ENCODE measurements at places on chromosomes 3 and 15.

GRCh38 chr3:179000144-179000543, 71.5 kb downstream of the ZMAT3 start:
- no peak for DNase-seq

- no peak for DNase-seq
Observed at GRCh38 chr3:159455741-159456181, 532.9 kb upstream of the IL12A start.

DNA sequence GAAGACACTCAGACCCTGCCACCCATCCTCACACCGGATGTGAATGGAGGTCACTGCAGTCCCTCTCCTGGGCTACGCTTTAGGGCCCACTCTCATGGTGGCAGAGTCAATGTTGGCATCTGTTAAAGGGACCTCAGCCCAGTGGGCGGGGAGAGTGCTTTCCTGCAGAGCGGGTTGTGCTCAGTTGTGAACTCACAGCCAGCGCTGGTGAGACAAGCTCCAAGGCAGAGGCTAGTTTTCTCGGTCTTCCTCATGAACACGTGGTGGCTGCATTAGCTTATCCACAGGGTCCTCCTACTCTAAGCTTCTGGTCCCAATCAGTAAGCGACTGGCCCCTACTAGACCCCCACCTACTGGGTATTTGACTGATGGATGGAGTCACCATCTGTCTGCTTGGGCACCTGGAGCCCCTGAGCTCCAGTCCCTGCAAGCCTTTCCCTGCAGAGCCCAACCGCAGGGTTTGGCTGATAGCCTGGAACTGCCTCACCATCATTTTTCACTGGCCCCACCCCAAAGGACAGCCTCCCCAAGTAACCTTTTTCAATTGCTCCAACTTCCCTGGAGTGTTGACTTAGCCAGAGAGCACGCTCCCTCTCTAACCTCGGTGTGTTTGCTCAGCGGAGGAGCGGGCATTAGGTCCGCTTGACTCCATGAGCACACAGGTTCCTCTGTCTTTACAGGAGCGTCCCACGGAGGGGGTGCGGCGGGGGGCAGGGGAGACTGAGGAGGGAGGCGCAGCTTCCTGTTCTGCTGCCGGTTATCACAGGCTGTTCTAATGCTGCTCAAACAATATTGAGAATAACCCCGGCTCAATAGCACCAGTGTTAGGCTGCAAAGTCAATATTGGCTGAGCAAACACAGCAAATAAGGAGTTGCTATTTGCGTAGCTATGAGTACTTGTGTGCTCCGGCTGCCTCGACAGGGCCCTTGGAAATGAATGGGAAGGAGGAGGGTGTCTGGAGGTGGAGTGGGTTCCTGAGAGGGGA, 141.7 kb downstream of the RPLP1 start:
- no peak for DNase-seq

- DNase-seq = no peak
Observed at GRCh38 chr3:160665784-160666526, 11.0 kb upstream of the ARL14 start.

DNA sequence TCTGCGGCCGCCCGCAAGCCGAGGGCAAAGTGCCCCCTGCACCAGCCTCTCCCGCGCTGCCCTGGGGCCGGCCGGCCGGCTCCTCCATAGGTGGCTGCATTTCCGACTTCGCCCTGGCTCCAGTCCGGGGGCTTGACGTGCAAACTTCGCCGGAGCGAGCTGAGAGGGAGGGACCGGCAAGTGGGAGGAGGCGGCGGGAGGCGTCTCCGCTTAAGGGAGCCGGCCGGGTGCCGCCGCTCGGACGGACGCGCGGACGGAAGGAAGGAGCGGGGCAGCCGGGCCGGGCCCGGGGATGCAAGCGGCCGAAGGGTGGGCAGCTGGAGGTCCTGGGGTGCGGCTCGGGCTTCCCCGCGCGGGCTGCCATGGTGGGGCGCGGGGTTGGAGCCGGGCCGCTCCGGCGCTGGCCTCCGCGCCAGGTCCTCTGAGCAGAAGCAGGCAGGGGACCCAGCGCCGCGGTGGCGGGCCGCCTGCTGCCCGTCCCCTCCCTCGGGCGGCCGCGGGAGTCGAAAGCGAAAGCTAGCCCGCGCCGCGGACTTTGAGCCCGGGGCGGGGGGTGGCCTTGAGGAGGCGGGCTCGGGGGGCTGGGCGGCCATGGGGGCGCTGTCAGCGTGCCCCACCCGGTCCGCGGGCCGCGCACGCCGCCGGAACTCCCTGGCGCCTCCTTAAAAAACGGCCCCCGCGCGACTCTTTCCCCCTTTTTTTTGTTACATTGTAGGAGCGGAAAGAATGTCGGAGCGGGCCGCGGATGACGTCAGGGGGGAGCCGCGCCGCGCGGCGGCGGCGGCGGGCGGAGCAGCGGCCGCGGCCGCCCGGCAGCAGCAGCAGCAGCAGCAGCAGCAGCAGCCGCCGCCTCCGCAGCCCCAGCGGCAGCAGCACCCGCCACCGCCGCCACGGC, at the start of gene SCAANT1:
Gene SCAANT1, minus strand, starts transcription at position 511 of the 895 bp plus-strand sequence.
- peak; percentile 66 for DNase-seq

- DNase-seq = no peak
Observed at GRCh38 chr15:99921101-99921500, 187.9 kb upstream of the LYSMD4 start.

- DNase-seq = no peak
Observed at GRCh38 chr3:111666041-111666735, 71.0 kb upstream of the ZBED2 start.

DNA sequence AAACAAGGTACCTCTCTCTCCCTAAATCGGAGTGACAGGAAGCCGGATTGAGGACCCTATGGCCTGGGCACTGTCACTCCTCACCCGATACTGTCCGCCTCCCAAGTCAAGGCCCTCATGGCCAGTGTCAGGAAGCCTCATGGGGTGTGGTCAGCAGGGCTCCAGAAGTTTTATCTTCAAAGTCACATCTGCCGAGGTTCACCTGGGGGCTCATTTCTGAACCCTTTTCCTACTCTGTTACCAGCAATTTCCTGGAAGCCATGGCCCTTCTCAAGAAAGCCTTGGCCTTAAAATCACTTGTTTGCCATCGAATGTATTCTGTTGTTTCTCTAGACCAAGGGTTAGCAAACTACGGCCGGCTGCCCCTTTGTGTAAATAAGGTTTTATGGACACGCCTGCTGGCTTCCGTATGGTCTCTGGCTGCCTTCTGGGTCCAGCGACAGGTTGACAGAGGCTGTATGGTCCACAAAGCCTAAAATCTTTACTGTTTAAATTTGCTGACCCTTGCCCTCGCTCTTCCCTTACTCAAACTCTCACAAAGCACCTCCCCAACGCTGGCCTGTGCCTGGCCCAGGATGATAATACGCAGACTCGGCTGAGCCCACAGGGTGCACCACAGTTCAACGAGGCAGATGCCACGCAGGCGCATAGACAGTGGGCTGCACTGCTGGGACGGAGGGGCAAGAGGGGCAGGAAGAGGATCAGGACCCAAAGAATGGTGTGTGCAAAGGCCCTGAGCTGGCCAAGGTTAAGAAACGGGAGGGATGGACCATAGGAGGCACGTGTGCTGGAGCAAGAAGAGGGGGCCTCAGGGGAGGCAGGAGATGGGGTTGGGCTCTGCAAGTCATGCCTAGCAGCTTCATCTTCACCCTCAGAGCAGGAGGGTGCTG, 24.7 kb upstream of the DUSP7 start:
- no peak for DNase-seq

- no peak for DNase-seq
Observed at GRCh38 chr3:144032531-144033239, 61.1 kb downstream of the DIPK2A start.

- DNase-seq = no peak
Observed at GRCh38 chr3:168648321-168648720, 552.6 kb upstream of the GOLIM4 start.

DNA sequence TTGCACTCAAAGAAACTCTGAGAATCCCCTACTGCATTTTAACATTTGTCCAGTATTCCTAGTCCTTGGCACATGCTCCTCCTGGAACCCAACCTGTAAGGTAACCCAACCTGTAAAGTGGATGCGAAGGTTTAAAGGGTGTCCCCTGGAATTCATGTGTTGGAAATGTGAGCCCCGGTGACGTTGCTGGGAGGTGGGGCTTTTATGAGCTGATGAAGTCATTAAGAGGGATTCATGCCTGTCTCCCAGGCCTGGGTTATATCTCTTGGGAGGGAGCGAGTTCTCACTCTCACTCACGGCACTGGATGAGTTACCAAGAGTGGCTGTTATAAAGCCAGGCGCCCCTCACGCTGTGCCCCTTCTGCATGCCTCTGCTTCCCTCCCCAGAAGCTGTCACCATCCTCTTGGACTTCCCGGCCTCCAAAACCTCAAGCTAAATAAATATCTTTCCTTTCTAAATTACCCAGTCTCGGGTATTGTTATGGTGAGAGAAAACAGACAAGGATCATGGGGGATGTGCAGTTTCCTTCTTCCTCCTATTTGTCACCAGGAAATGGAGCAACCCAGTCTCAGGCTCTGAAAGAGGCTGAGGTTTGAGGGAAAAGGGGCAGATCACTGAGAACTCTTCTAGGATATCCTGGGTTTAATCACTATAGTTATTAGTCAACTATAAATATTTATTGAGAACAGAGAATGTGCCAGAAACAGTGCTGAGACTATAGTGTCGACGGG, 7.6 kb downstream of the XXYLT1 start:
- DNase-seq = no peak

GRCh38 chr3:126498929-126499328, 18.6 kb downstream of the UROC1 start:
- no peak for DNase-seq

- DNase-seq = no peak
Observed at GRCh38 chr3:139934613-139935015, 371 bp upstream of the CLSTN2 start.

GRCh38 chr15:93997071-93997658, 234.2 kb upstream of the MCTP2 start:
- no peak for DNase-seq

GRCh38 chr15:98966091-98966787, 41.4 kb downstream of the PGPEP1L start:
- no peak for DNase-seq

GRCh38 chr15:32855942-32856341, 138.1 kb downstream of the GREM1 start:
- DNase-seq = no peak

GRCh38 chr15:68725736-68726135, 95.0 kb downstream of the ANP32A start:
- DNase-seq = no peak

DNA sequence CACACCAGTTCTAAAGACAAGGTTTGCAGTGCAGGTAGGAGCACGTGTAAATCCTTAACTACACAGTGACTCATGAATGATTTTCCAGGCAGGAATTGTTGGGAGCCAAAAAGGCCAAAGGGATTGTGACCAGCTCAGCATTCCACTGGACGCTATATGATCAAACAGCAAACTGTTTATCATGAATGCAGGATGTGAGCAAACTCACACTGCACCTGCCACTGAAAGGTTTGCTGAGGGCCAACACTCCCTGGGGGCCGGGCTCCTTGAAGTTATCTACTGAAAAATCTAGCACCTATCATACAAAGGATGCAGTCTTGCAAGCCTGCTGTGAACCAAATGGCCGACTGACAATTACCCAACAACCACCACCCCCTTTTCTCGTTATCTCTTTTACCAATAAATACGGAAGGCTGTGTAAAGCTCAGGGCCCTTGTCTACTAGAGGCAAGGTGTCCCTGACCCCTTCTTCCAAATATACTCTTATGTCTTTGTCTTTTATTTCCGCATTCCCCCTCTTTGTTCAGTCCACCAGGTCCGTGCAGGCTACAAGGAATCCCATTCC, 11.5 kb upstream of the DNASE1L3 start:
- DNase-seq = no peak
